ENCODE measurements at places on chromosomes 1 and 21. TPM values are rescaled to one million over a fixed set of nuclear protein-coding genes. Genes with fewer than 3 reads are reported as not detected.

PDZK1 gene
- total RNA-seq: not detected

SLAMF7 gene
- not detected for total RNA-seq

THEM5 gene
- total RNA-seq: not detected

AQP10 gene
- not detected for total RNA-seq

TRABD2B gene
- total RNA-seq: 0.06 TPM

GRCh38 chr1:44313265-44313918 is 41.7 kb downstream of the ERI3 start:
- no peak for DNase-seq

GRCh38 chr1:50232336-50232735 is 123.6 kb downstream of the ELAVL4 start:
- no peak for DNase-seq

GRCh38 chr21:36460866-36461265 is 19.1 kb downstream of the CLDN14 start:
- DNase-seq: no peak

- DNase-seq: no peak
Observed at GRCh38 chr21:45328198-45329091, 40.8 kb upstream of the POFUT2 start.

- no peak for DNase-seq
Observed at GRCh38 chr1:36133484-36133883, 8.5 kb upstream of the COL8A2 start.

DNA sequence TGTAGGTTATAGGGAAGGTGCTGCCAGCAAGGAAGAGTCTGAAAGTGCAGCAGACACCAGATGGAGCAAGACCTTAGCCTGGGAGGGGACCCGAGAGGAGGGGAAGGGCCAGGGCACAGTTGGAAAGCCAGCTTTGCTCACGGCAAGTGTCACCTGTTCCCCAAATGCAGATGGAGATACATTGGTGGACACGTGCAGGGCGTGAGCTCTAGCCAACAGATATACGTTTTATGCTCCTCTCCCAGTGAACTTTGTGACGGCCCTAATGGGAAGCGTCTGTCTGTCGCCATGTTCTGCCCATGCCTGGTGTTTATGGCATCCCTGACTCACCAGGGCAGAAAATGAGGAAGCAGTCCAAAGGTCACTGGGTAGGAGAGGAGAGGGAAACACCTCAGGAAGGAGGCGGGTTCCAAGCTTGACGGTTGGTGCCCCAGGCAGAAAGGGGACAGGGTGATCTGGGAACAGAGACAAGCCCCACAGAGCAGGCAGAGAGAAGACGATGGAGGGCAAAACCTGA is 7.6 kb downstream of the GPA33 start:
- no peak for DNase-seq
